ENCODE measurements at places on chromosomes 4 and X.

DNA sequence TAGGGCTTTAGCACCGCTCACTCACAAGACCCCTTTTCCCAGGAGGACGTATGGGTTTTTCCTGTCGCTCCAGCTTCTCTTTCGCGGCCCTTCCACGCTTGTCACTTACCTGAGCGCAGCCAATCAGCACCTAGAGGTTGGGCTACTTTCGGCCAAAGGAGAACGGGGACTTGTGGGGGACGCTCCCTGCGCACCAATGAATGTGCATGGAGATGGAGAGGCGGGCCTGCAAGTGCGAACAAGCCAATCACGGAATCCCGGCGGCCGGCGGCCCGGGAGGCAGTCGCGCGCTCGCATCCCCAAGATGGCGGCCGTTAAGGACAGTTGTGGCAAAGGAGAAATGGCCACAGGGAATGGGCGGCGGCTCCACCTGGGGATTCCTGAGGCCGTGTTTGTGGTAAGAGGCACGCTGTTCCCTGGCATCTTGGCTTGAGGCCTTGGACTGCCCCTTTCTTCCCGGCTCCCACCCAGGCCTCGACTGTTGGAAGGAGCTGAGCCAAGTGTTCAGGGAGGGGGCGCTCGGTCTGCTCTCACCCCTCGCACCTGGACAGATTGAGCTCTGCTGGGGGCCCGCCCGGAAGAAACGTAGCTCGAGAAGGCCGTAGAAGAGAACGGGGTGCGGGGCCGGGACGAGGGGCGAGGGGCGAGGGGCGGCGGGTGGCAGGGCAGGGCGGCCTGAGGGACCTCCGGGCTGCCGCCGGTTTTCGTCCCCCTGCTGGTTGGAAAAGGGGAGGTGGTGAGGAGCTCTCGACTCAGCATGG lies at the start of gene VBP1:
TSS of gene VBP1 (plus strand) at position 282 of the 761 bp plus-strand sequence. CDS start at position 305, 23 bp downstream.
- peak; percentile 87 for DNase-seq

- DNase-seq = no peak
Measured at GRCh38 chr4:98092833-98093439, 50.3 kb downstream of the STPG2 start.

- DNase-seq = no peak
Measured at GRCh38 chr4:176792326-176793059, at the start of gene VEGFC. Gene VEGFC, minus strand, starts transcription at chr4:176792922. Its CDS starts 611 bp downstream, at chr4:176792311.

DNA sequence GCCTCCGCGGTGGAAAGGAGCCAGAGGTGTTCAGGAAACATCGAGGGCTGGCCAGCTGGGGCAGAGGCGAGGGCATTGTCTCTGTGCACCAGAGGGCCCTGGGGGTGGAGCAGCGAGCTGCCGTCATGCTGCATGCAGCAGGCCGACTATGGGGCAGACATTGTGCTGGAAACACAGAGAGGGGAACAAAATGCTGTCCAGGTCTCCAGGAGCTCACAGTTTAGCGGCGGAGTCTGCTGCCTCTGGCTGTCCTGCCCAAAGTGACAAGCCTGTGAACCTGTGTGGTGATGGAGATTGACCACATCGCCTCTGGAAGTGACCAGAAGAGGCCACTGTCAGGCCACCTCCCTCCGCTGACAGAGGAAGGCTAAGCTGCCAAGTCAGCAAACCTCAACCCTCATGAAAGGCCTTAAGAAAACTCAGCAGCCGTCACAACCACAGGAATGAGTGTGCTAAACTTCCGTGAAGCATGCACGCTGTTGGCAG lies 20.1 kb upstream of the SASH3 start:
- no peak for DNase-seq

- DNase-seq = no peak
Measured at GRCh38 chr4:78288327-78288726, 231.2 kb downstream of the FRAS1 start.

- DNase-seq = no peak
Measured at GRCh38 chrX:132388371-132388770, 100.5 kb downstream of the MBNL3 start.

DNA sequence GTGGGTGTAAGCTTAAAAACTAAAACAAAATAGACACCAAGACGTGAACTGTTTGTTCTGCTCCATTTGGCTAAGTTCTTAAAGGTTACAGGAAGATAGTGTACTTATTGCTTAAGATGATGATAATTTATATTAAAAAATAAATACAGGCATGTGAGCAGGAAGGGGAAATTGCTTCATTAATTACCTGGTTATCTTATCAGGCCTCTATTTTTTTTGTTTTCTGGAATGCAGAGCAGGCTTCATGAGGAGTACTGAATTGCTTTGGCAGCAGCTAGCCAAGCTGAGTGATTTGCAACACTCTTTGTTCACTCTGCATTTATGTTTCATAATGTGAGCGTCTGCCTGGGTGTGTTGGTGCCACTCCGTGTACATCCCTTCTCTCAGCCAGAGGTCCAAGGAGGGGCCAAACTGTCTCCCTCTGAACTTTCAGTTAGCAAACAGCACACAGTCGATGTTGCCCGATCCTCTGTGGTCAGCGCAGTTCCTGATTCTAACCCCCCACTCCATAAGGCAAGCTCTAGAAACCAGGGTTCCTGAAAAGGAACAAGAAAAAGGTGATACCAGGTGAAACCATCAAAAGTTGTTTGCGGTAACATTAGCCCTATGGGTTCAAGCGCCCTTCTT lies 348.2 kb downstream of the SPRY1 start:
- no peak for DNase-seq

DNA sequence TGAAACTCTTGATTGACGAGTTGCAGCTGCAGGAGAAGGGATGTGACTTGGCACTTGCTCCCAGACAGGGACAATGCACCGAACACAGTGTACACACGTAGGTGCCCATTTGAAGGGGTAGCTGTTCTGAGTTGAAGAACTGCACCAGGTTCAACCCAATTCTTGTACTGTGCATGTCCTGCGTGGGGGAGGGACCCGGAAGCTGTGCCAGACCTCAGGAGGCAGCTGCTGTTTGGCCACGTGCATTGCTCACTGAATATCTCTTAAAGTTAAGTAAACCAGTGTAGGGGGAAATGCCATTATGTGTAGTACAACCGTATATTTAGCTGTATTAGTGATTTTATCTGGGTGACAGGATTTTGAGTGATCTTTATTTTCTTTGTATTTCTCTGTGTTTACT lies 12.0 kb upstream of the RBBP7 start:
- no peak for DNase-seq

GRCh38 chrX:135520022-135520552 lies 373 bp upstream of the INTS6L start:
- DNase-seq = no peak

DNA sequence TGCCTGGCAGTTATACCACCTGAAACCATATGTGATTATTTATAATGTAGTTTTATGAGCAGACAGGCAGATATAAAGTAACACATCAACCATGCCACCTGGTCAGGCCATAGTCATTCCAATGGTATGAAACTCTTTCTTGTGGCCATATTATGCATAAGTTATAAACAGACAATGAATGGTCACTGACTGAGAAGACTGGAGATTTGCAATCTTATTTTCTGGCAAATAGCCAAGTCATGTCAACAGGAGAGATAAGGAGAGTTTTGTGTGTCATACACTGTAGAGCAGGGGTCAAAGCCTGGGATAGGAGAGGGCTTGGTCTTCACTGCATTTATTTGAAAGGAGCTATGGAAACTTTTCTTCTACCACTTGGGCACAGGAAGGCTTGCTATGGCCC lies 29.5 kb downstream of the SORBS2 start:
- DNase-seq = no peak

DNA sequence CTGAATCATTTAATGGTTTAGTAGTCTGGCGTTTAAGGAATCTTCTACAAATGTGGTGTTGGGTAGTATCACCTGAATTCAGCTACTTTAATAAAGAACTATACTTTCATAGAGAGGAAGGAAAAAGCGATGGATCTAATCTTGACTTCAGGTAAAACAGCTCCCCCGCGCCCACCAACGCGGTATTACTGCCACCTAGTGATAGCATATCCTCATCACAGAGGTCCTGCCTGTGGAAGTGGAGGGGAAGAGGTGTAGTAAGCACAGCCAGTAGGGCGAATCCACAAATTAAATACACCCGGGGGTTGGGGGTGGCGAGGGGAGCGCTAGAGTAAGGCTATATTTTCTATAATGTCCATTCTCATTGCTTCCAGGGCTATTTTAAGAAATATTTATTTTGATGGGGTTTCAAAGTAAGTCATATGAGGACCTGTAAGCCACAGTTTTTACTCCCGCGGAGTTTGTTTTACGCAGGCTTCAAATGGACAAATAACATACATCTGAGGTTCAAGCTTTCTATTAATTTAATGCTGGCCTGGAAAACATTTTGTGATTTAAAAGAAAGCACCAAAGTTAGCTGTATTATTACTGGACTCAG lies 8.3 kb upstream of the DAPP1 start:
- DNase-seq = no peak

GRCh38 chr4:71212216-71212615 lies 126.6 kb upstream of the SLC4A4 start:
- DNase-seq = no peak

- DNase-seq = peak; percentile 50
Measured at GRCh38 chrX:20266810-20267606, at the start of gene RPS6KA3. Gene RPS6KA3, minus strand, starts transcription at chrX:20266909. Its CDS starts 277 bp downstream, at chrX:20266632.

DNA sequence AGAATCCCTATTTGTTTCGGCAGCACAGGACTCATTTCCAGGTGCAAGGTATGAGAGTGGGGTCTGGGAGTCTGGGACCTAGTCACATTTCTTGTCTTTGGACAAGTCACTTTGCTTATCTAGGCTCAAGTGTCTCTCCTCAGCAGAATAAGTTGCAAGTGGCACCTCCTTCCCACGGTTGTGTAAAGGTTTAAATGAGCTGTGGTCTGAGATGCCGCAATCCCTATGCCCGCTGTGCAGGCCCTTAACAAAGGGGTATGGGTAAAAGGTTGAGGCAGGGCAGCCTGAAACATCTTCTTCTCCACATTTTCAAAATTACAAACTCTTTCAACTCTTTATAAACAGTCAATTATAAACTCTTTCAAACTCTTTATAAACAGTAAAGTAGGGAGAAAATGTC lies 93.7 kb downstream of the RTL5 start:
- DNase-seq = no peak

DNA sequence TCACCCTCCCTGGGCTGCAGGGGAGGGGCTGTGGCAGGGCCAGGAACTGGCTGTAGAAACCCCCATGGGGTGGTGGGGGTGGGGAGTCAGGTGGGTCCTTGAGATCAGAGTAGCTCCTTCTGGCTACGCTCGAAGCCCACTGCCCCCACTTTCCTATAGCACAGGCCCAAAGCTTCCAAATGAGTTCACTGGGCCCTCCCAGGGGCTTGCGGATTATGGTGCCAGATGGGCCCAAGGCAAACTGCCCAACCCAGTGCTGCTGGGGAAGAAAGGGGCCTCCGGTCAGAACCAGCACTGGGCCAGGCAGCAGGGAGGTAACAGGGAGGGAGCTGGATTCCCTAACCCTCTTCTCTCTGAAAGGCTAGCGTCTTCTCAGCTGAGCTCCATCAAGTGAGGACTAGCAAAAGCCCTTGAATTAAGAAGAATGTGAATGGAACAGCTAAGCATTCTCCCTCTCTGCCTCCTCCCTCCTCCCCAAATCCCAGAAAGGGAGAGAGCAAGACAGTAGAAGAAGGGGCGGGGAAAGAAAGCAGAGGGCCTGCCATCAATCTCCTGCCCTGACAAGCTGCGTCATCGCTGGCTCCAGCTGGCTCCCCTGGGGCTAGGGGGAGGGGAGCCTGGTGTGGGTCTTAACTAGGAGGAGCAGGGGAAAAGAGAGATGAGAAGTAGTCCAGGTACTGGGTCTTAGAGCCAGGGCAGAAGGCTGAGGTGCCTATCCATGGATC lies 34.7 kb downstream of the FRMPD3 start:
- DNase-seq = no peak

GRCh38 chrX:318068-318738 lies 393 bp downstream of the GTPBP6 start:
- DNase-seq = peak; percentile 97

DNA sequence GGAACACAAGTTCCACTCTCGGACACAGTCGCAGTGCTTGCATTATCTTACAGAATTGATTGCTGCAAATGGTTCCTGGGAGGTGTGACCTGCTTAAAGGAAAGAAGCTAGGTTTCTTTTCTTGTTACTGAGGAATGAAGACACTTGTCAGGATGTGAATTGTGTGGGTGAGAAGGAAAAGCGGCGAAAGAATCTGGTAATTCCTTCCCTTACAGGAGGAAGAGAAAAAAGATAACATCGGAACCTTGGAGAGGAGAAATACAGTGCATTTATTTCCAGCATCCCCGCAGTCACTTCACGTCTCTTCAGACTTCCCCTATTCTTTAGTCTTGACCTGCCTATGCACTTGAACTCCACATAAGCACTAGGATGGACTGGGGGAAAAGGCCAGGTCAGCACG lies 389 bp upstream of the CCSER1 start:
- DNase-seq = no peak

DNA sequence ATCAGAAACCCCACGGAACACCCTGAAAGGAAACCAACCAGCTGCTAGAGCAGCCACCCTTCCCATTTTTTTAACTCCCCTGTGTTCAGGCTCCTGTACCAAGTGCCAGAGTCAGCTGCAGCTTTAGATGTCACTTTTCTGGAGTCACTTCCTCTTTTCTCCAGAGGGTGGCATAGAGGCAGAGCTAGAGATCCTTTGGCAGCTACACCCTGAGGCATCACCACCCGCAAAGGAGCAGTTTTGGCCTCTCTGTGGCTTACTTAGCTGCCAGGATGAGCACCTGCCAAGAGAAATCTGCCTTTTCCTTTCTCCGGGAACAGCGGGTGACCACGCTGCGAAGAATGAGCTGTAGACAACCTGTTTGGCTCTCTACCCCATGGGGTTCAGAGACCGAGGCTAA lies 58.0 kb upstream of the CHRDL1 start:
- no peak for DNase-seq

- DNase-seq = no peak
Measured at GRCh38 chr4:6938237-6938636, 28.6 kb downstream of the TBC1D14 start.

- DNase-seq = no peak
Measured at GRCh38 chr4:150256841-150257730, 178.8 kb downstream of the DCLK2 start.

GRCh38 chr4:151198748-151199147 lies 78.2 kb upstream of the PRSS48 start:
- no peak for DNase-seq

DNA sequence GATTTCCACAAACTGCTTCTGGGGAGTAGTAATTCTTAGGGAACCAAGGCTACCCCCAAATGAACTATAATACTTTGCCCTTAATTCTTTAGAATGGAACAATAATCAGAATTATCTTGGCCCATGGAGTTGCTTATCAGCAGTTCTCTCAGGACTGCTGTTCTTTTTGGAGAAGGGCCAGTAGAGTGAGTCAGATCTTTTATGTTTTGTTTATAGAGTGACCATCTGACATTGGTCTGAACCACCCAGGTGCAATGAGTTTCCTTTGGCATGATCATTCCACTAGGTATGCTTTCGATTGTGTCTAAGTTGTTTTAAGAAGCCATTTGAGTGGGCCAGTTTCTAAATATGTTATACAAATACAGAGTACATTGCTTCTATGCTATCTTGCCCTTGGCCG lies 31.8 kb downstream of the PRRG1 start:
- peak; percentile 44 for DNase-seq

- DNase-seq = no peak
Measured at GRCh38 chr4:34193451-34194154, 2050.7 kb downstream of the ARAP2 start.

GRCh38 chr4:74414149-74414809 lies 30.7 kb upstream of the AREG start:
- no peak for DNase-seq

- DNase-seq = peak; percentile 28
Measured at GRCh38 chr4:174120446-174121295, 162.8 kb downstream of the FBXO8 start.

- DNase-seq = no peak
Measured at GRCh38 chrX:54944816-54945215, 24.2 kb downstream of the TRO start.

GRCh38 chr4:136009258-136009832 lies 1522.9 kb downstream of the PCDH18 start:
- no peak for DNase-seq
